Left kidney (tissue), 8 donors: ENCODE measurements at places on chromosomes 2 and 18. TPM values are rescaled to one million over a fixed set of nuclear protein-coding genes. Genes with fewer than 3 reads are reported as not detected.

DNA sequence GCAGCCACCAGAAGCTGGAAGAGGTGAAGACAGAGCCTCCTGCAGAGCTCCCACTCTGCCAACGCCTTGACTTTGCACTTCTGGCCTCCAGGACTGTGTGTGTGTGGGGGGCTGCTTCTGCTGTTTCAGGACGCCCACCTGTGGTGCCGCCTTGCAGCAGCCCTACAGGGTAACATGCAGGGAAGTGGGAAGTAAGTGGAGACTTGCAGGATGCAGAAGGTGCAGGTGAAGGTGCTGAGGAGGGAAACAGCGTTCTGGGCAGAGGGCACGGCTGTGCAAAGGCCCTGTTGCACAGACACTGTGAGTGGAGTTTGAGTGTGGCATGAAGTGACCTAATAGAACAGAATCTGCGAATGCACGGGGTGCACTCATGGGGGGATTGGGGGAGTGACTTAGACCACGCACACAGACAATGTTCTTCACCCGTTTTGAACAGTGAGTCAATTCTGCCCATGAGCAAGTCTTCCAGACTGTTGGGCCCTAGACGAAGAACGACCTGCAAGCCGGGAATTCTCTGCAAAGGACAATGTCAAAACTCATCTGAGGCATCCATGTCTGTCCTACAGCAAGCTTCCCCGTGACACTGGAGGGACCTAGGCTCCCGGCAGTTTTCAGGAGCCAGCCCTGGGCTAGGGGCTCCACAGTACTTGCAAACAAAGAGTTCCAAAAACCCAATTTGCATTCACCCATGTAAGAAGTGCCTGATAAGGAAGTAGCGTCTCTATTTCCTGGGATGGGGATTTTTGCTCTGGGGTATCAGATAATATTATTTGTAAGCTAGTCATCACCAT lies 19.0 kb downstream of the MBP start:
- DNase-seq, result no peak

DNA sequence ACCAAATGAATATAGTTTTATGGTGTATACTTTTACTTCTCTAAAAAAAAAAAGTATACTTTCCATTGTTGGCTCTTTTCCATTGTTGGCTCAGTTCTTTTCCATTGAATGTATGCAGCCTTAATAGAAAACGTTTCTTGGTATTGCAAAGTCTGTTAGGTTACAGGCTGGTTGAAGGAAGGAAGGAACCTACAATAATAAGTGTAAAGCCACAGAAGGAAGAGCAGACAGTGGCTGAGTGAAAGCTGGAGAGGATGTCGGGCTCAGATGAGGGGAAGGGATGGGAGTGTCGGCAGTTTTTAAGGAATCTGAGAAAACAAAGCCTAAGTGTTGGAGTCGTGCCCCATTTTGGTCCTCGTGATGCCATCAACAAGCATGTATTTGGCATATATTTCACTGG lies 6.8 kb downstream of the COPS8 start:
- no peak for DNase-seq

GRCh38 chr2:234204480-234204879 lies 154.0 kb downstream of the SPP2 start:
- no peak for DNase-seq

- no peak for DNase-seq
Measured at GRCh38 chr2:100730290-100730868, 89.6 kb upstream of the NPAS2 start.

- DNase-seq, result no peak
Measured at GRCh38 chr18:79883461-79884293, 67.8 kb downstream of the SLC66A2 start.

DNA sequence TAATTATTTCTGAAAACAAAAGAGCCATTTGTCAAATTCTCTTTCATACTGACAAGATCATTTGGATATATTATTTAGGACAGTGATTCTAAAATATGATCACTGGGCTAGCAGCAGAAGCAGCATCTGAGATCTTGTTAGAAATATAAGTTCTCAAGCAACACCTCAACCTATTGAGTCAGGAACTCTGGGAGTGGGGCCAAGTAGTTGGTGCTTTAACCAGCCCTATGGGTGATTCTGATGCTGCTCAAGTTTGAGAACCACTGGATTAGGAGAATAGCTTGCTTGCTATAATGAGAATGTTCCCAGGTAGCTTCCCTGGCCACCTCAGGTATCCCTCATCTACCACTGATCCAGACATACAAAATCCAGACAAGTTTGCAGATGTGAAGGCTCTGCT lies 466.9 kb upstream of the CELF4 start:
- no peak for DNase-seq

DNA sequence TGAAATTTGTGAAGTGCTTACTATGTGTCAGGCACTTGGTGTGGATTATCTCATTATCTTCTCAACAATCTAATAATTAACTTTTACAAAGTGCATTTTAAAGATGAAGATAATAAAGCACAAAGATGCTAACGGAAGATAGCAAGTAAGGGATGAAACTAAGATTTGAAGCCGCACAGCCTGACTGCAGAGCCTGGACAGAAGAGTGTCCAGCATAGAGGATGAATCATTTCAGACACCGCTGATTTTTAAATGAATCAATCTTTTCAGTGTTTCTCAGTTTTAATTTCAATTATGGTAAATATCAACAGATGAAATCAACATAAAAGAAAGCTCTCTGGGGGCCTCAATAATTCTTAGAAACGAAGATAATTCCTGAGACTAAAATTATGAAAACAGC lies 24.5 kb upstream of the STAM2 start:
- no peak for DNase-seq

- DNase-seq, result no peak
Measured at GRCh38 chr2:37471994-37472393, 127.6 kb downstream of the QPCT start.

GRCh38 chr2:19893520-19894133 lies 8.2 kb downstream of the TTC32 start:
- DNase-seq, result no peak

- no peak for DNase-seq
Measured at GRCh38 chr2:192286093-192286701, 91.5 kb upstream of the TMEFF2 start.

GRCh38 chr2:119489232-119489952 lies 34.9 kb downstream of the SCTR start:
- no peak for DNase-seq

- no peak for DNase-seq
Measured at GRCh38 chr2:42127425-42128424, 41.4 kb upstream of the EML4 start.

- no peak for DNase-seq
Measured at GRCh38 chr2:105166688-105167087, 74.9 kb upstream of the GPR45 start.

- DNase-seq, result no peak
Measured at GRCh38 chr2:126686841-126687485, 31.0 kb downstream of the GYPC start.

- no peak for DNase-seq
Measured at GRCh38 chr2:3288470-3289170, 89.0 kb downstream of the EIPR1 start.

GRCh38 chr2:186925514-186925913 lies 76.5 kb upstream of the ZSWIM2 start:
- no peak for DNase-seq

GRCh38 chr2:222711315-222711940 lies 40.0 kb downstream of the MOGAT1 start:
- no peak for DNase-seq

DNA sequence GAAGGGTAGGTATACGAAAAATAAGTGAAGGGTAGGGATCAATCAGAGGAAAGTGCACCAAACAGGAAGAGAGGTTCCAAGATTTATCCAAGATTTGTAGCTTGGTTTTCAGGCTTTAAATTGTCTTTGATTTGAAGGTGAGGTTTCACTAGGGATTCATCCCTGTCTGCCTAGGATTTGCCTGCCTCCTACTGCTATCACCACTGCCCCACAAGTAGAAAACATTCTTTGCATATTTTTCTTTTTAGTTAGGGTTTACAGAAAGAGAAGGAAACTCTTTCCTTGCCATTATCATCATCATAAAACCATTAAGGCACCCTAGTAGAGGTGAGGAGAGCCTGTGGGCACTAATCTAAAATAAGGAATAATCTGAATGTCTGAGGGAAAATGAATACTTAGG lies 45.8 kb upstream of the TANC1 start:
- DNase-seq, result no peak

GRCh38 chr2:9166579-9167377 lies 39.8 kb upstream of the ASAP2 start:
- DNase-seq, result no peak

DNA sequence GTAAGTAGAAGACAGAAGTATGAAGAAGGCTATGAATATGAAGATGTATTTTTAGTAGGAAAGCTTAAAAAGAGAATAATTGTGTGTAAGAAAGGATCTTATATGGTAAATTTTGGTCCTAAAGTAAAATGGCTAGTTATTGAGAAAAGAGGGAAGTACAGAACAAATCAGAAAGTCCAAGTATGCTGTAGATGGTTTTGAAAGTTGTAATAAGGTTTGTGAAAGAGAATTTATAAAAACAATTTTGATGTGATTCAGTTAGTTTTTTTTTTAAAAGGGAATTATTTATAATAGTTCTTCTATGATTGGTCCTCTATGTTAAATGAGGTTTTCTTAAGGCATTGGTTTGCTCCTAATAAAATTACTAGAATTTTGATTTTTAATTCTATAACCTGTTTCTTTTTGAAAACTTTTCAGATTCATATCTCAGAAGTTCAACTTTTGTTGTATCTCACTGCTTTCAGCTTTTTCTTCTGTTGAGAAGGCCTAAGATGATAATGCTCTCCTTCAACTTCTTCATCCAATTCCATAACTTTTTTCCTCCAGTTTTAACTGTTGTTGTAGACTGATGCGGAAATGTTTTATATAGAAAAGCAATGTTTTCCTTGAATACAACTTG lies 322.7 kb downstream of the NOL4 start:
- DNase-seq, result no peak

GRCh38 chr2:187523325-187523724 lies 30.9 kb downstream of the TFPI start:
- DNase-seq, result no peak

GRCh38 chr2:12493031-12493513 lies 223.7 kb upstream of the TRIB2 start:
- DNase-seq, result no peak

Gene CREG2
- polyA plus RNA-seq, result 0.65 TPM

Gene GALNT13
- 2.8 TPM for polyA plus RNA-seq

Gene CDH7
- 17.2 TPM for polyA plus RNA-seq

Gene RBM43
- 15.8 TPM for polyA plus RNA-seq

Gene AMER3
- 0.03 TPM for polyA plus RNA-seq

Gene EML6
- polyA plus RNA-seq, result 20.4 TPM

Gene DPP10
- polyA plus RNA-seq, result 17.1 TPM

Gene LIMS3
- polyA plus RNA-seq, result 2.4 TPM

Gene SERPINB3
- polyA plus RNA-seq, result 0.12 TPM

Gene TGFA
- 19.4 TPM for polyA plus RNA-seq
